ENCODE measurements at places on chromosomes 16 and 17.
A peak's percentile ranks its signal among the peaks of the same experiment; 100 is the strongest.

- peaks cover 6% of the 10 kb centered on the region for H3K36me3 ChIP-seq
- no peak overlapping the region for H3K4me3 ChIP-seq
- H3K27me3 ChIP-seq = no peaks in the 10 kb centered on the region
These were observed 7.1 kb downstream of the LGALS3BP start for GRCh38 chr17:78972507-78973105.

- H3K27ac ChIP-seq = no peak overlapping the region
- no peak for DNase-seq
- H3K4me1 ChIP-seq = no peaks in the 10 kb centered on the region
- no peak overlapping the region for H3K4me3 ChIP-seq
These were observed 463.5 kb downstream of the HS3ST4 start for GRCh38 chr16:26155221-26155620.

- no peak overlapping the region for H3K4me3 ChIP-seq
- DNase-seq = no peak
- H3K27ac ChIP-seq = no peak overlapping the region
- H3K27me3 ChIP-seq = no peaks in the 10 kb centered on the region
- peaks cover 23% of the 10 kb centered on the region for H3K36me3 ChIP-seq
- H3K4me1 ChIP-seq = peaks cover 9% of the 10 kb centered on the region
These were observed 6.3 kb downstream of the CSF3 start for GRCh38 chr17:40021451-40021971.

- H3K36me3 ChIP-seq = no peaks in the 10 kb centered on the region
- H3K4me1 ChIP-seq = no peaks in the 10 kb centered on the region
- no peak overlapping the region for H3K4me3 ChIP-seq
- no peaks in the 10 kb centered on the region for H3K27me3 ChIP-seq
- DNase-seq = no peak
- no peak overlapping the region for H3K27ac ChIP-seq
These were observed 86.9 kb downstream of the CDH11 start for GRCh38 chr16:65034915-65035314.

- H3K4me1 ChIP-seq = no peaks in the 10 kb centered on the region
- H3K36me3 ChIP-seq = no peaks in the 10 kb centered on the region
- H3K4me3 ChIP-seq = no peak overlapping the region
- DNase-seq = no peak
- H3K27me3 ChIP-seq = no peaks in the 10 kb centered on the region
- H3K27ac ChIP-seq = no peak overlapping the region
These were observed 1.4 kb downstream of the SLC4A1 start for GRCh38 chr17:44266402-44267164.

DNA sequence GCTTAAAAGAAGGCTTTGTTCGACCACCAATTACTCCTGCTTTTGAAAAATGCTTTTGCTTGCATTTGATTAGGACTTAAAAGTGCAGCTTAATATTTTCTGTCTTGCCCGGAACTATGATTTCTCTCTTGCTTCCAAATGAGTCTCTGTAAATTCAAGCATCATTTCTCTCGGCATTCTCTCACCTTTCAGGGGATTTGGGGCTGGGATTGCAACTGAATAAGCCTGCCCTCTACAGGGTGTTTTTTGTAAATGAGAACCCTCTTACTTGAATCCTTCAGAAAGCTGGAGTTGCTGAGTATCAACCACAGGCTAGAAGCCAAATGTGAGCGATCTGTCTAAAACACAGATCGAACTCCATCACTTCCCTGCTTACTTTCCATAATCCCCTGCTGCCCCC lies 234.6 kb downstream of the TMEM114 start:
- H3K27me3 ChIP-seq = no peaks in the 10 kb centered on the region
- H3K36me3 ChIP-seq = no peaks in the 10 kb centered on the region
- DNase-seq = no peak
- no peak overlapping the region for H3K4me3 ChIP-seq
- no peak overlapping the region for H3K27ac ChIP-seq
- no peaks in the 10 kb centered on the region for H3K4me1 ChIP-seq

- no peaks in the 10 kb centered on the region for H3K4me1 ChIP-seq
- no peak overlapping the region for H3K4me3 ChIP-seq
- no peaks in the 10 kb centered on the region for H3K36me3 ChIP-seq
- no peak for DNase-seq
These were observed 26.2 kb upstream of the ADORA2B start for GRCh38 chr17:15918661-15919259.

DNA sequence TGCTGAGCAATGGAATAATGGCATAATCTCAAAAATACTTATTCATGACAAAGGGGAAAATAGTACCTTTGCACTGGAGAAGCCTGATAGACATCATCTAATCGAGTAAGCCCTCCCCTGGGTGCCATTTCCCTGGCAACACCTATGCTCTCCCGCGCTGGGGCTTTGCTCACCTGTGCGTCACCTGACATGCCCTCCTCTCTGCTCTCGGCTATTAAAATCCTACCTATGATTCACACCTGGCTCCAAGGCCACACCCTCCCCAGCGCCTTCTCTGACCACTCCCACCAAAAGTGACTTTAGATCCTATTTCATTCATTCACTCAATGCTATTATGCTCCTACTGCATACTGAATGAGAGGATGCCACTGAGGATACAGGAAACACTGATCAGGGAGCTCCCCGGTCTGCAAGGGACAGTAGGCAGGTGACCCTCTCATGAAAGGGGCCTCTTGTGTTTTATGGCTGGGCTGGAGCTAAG lies 83.9 kb downstream of the NT5M start:
- peaks cover 20% of the 10 kb centered on the region for H3K4me1 ChIP-seq
- H3K27ac ChIP-seq = no peak overlapping the region
- DNase-seq = no peak
- H3K4me3 ChIP-seq = no peak overlapping the region
- peaks cover 4% of the 10 kb centered on the region for H3K27me3 ChIP-seq

DNA sequence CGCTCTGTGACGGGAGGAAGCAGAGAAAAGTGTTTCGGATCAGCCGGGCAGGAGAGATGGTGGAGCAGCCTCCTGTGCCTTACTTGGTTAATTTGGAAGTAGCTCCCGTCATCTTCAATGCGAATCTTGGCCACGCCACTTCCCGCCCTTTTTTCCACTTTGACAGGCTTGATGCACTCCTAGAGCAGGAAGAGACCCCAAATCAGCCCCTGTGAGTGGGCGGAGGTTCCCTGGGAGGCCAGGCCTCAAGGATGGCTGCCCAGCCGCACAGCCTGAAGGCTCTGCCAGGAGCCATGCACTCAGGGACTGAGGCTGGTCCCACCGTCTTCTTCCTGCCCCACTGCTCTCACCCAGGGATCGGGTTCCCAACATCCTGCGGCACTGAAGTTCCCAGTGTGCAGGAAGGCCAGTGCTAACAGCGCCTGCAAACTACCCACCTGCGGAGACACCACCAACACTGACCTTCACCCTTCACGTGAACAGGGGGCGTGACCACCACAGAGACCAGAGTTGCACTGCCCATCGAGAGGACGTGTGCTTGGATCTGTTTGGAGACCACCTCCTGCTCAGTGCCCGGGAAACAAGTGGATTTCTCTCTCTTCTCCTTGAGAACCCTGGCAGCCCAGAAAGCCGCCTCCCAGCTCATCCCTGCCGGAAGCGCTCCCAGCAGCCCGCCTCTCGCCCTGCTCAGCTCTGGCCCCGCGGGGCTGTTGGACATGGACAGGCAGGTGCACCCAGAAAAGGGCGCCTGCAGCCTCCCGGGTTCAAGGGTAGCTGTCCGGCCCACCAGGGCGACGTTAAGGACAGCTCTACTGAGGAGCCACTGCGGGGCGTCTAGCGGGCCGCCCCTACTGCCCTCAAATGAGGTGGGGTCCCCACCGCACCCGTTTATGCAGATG lies 988 bp downstream of the CIAO3 start:
- H3K4me3 ChIP-seq = peak overlapping the region; percentile 80
- H3K36me3 ChIP-seq = peaks cover 5% of the 10 kb centered on the region
- no peak for DNase-seq
- no peak overlapping the region for H3K27ac ChIP-seq
- H3K4me1 ChIP-seq = peaks cover 11% of the 10 kb centered on the region
- no peaks in the 10 kb centered on the region for H3K27me3 ChIP-seq

- no peak for DNase-seq
- H3K4me1 ChIP-seq = no peaks in the 10 kb centered on the region
- no peaks in the 10 kb centered on the region for H3K27me3 ChIP-seq
- H3K36me3 ChIP-seq = no peaks in the 10 kb centered on the region
- no peak overlapping the region for H3K27ac ChIP-seq
These were observed 37.6 kb downstream of the MMD start for GRCh38 chr17:55383771-55384642.

GRCh38 chr17:14950216-14950615 lies 314.9 kb downstream of the PMP22 start:
- no peaks in the 10 kb centered on the region for H3K36me3 ChIP-seq
- no peak overlapping the region for H3K27ac ChIP-seq
- no peak for DNase-seq
- H3K4me1 ChIP-seq = no peaks in the 10 kb centered on the region

DNA sequence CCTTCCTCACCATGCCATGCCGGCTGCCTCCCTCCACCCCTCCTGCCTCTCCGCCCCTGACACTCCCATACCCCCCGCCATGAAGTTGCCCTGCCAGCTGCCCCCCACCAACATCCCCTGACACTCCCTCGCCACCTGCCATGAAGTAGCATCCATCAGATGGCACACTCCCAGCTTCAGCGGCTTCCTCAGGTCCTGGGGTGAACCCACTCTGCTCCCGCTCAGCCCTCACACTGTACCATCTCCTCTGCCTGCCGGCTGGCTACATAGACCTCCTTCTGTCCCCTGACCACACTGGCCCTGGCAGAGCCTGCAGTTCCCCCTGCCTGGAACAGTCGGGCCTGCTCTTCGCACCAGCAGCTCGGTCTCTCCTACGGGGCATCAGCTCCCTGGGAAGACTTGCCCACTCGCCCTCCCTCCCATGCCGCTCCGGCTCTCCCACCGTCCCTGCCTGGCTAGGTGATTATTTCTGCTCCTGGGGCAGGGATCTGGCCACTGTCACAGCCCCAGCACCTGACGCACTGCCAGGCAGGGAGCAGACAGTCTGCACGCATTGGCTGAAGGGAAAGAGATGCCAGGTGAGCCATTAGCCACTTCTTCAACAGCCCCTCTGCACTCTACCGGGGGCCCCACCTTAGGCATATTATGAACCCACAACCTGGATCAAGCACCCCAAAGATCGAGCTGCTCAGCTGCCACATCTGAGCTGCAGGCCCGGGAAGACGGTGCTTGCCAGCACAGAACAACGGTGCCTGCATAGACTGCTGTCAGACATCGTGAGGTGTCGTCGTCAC lies 9.0 kb downstream of the CANT1 start:
- H3K4me1 ChIP-seq = peaks cover 2% of the 10 kb centered on the region
- H3K27ac ChIP-seq = no peak overlapping the region
- H3K4me3 ChIP-seq = no peak overlapping the region
- no peaks in the 10 kb centered on the region for H3K27me3 ChIP-seq
- no peak for DNase-seq
- peaks cover 4% of the 10 kb centered on the region for H3K36me3 ChIP-seq

- DNase-seq = no peak
- H3K4me1 ChIP-seq = peaks cover 8% of the 10 kb centered on the region
- H3K27me3 ChIP-seq = no peaks in the 10 kb centered on the region
- no peak overlapping the region for H3K27ac ChIP-seq
- H3K4me3 ChIP-seq = no peak overlapping the region
- no peaks in the 10 kb centered on the region for H3K36me3 ChIP-seq
These were observed 10.9 kb upstream of the KAT7 start for GRCh38 chr17:49777563-49777962.

GRCh38 chr16:12060751-12061150 lies 84.2 kb downstream of the SNX29 start:
- no peak overlapping the region for H3K4me3 ChIP-seq
- no peaks in the 10 kb centered on the region for H3K36me3 ChIP-seq
- no peak overlapping the region for H3K27ac ChIP-seq
- H3K27me3 ChIP-seq = no peaks in the 10 kb centered on the region

- no peaks in the 10 kb centered on the region for H3K4me1 ChIP-seq
- H3K4me3 ChIP-seq = no peak overlapping the region
- no peaks in the 10 kb centered on the region for H3K27me3 ChIP-seq
- no peak overlapping the region for H3K27ac ChIP-seq
- DNase-seq = no peak
These were observed 28.5 kb downstream of the IQCK start for GRCh38 chr16:19746561-19746960.

- no peak overlapping the region for H3K4me3 ChIP-seq
- H3K36me3 ChIP-seq = peaks cover 14% of the 10 kb centered on the region
- no peak overlapping the region for H3K27ac ChIP-seq
- H3K4me1 ChIP-seq = peaks cover 20% of the 10 kb centered on the region
These were observed 17.6 kb downstream of the TEX2 start for GRCh38 chr17:64245218-64246145.

DNA sequence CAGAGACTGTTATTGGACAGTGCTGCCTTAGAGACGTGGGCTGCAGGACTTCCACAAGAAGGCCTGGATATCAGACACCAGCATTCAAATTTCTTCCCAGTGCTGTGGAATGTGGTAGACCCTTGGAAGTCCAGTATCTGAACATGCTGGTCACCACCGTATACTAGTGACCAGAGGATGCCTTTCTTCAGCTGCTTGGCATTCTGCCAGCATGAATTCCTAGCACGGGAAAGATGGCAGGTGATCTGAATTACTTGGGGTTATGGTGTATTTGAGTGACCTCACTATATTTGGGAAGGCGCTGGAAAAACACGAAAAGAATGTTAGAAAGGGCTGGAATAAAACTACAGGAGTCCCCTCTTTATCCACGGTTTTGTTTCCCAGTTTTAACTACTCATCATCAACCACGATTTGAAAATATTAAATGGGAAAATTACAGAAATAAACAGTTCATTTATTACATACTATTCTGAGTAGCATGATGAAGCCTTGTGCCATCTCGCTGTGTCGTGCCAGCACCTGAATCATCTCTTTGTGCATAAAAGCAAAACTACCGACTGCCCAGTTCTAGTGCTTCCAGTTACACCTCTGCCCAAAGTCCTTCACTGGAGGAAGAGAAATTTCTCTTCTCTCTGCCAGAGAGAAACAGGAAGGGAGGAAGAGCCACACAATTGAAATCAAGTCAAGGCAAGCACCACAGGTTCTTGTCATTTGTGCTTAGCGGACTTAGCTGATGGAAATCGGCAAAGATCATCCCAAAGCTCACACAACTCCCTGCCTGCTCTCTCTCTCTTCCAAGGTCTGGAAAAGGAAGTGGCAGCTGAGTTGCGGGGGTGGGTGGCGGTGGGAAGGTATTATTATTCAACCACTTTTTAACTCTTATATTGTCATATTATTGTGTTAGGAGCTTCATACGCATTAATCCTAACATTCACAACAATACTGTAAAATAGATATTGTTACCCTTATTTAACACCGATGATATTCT lies 1.4 kb upstream of the CHST4 start:
- H3K4me3 ChIP-seq = no peak overlapping the region
- no peak overlapping the region for H3K27ac ChIP-seq
- DNase-seq = no peak
- H3K36me3 ChIP-seq = no peaks in the 10 kb centered on the region
- H3K4me1 ChIP-seq = peaks cover 4% of the 10 kb centered on the region

GRCh38 chr16:10870137-10870776 lies 6.7 kb upstream of the CIITA start:
- H3K27me3 ChIP-seq = peaks cover 61% of the 10 kb centered on the region
- peaks cover 32% of the 10 kb centered on the region for H3K4me1 ChIP-seq
- peak overlapping the region; percentile 18 for H3K4me3 ChIP-seq

- DNase-seq = no peak
- H3K4me1 ChIP-seq = peaks cover 28% of the 10 kb centered on the region
- peak overlapping the region; percentile 76 for H3K27ac ChIP-seq
- peaks cover 4% of the 10 kb centered on the region for H3K27me3 ChIP-seq
- peak overlapping the region; percentile 50 for H3K4me3 ChIP-seq
- peaks cover 16% of the 10 kb centered on the region for H3K36me3 ChIP-seq
These were observed 4.2 kb downstream of the TOB1 start for GRCh38 chr17:50861822-50862528.

GRCh38 chr17:67671493-67671892 lies 46.2 kb upstream of the NOL11 start:
- DNase-seq = no peak
- H3K27ac ChIP-seq = no peak overlapping the region
- no peaks in the 10 kb centered on the region for H3K27me3 ChIP-seq
